Amygdala (tissue), 56 donors: ENCODE measurements at places on chromosomes 13 and 19.
A peak's percentile ranks its signal among the peaks of the same experiment; 100 is the strongest.

GRCh38 chr13:102724923-102725322, 30.1 kb upstream of the METTL21C start:
- DNase-seq, result peak; percentile 9

DNA sequence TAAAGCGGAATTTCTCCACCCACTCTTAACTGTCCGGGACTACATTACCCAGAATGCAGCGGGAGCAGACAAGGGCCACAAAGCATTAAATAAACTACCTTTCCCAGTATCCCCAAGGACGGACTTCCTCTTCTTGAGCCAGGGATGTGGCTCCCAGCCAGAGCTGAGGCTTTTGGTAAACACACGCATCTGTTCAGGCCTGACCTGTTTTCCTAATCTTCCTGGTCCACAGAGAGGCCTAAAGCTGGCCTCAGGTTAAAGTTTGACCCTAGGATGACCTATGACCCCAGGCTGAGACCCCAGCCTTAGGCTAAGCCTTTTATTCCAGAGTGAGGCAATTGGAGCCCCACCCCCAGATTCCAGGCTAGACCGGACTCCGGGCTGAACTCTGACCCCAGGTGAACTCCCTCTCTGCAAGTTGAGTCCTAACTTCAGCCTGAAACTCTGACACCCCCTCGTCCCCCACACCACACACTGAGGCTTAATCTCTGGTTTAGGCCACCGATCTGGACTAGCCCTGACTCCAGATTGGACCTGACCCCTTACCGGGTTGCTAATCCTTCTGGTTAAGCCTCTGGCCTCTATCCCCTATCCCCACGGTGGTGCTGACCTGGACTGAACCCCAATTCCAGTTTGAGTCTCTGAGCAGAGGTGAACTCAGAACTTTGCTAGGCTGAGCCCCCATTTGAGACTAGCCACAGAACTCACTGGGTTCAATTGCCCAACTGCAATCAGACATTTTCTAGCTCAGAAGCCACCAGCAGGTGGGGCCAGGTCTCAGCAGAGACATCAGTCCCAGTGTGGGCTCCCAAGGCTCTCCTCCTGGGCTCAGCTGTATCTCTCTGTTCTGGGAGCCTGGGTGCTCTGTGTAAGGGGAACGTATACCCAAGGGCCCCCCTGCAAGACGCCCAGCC, 750 bp upstream of the GPR108 start:
- peak; percentile 41 for DNase-seq

DNA sequence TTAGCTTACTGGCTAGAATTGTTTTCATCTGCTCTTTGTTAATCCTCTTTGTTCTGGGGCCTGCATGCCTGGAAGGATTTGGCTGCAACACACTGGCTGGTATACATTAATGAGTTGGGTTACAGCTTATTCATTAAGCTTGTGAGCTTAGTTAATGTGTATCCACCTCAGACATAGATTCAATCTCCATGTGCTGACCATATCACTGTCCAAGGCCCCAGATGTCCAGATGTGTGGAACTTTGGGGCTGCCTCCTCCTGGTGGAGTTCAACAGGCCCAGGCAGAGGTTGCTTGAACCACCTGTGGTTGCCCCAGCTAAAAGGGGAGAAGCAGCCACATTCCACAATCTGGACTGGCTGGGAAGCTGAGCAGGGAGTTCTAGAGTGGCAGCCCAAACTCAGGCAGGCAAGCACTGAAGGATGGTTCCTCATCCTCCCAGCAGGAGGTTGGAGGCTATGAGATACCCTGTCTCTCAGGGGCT, 5.4 kb downstream of the DIAPH3 start:
- DNase-seq, result no peak

DNA sequence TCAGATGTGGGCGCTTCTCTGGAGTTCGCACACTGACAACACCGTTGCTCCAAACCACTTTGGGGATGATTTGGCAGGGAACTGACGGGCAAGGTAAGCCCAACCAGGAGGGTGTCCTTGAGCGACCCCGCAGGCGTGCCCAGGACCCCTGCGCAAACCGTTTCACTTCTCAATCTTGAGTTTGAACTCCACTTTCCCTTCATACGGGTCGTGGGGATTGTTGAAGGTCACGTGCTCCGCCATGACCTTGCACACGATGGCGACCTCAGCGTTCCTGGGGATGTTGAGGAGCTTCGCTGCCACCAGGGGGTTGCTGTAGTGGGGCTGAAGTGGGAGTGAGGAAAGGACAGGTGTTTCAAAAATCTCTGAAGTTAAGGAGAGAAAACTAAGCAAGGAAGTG, 8.8 kb downstream of the ATP4B start:
- DNase-seq, result no peak

- DNase-seq, result no peak
These were observed 103.7 kb downstream of the AKAP11 start for GRCh38 chr13:42375663-42376062.

- DNase-seq, result no peak
These were observed 437.3 kb upstream of the HTR2A start for GRCh38 chr13:47334173-47334572.

DNA sequence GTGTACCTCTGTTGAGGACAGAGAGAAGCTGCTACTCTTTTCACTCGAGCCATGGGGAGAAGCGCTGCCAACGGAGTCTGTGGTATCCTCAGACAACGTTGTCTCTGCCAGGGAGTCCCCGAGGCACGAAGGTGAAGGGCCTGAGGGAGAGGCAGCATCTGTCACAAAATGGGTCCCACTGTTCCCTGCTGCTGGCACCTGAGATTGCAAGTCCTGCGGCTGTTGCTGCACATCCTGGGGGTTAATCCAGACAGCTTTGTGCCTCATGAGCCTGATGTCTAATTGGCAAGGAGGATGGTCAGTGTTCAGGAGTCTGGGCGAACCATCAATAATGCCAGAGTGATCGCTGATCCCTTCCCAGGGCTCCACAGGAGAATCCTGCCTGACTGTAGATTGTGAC, 15.0 kb downstream of the RUBCNL start:
- DNase-seq, result no peak

DNA sequence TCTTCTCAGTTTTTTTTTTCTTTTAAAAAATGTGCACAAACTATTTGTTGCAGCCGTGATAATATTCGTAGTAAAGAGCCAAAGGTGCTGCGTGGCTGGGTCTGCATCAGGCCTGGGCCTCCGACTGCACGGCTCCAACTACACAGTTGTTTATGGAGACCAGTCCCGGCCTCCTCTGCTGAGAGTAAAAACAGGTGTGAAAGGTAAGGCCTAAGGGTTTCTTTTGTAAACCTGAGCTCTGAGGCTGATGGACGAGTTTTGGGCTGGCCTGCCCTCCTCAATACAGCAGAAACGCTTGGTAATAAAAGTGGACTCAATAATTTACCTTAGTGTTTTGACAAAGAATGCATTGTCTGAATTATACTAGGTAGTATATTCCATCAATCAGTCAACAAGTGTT, 3.9 kb downstream of the MBNL2 start:
- no peak for DNase-seq

DNA sequence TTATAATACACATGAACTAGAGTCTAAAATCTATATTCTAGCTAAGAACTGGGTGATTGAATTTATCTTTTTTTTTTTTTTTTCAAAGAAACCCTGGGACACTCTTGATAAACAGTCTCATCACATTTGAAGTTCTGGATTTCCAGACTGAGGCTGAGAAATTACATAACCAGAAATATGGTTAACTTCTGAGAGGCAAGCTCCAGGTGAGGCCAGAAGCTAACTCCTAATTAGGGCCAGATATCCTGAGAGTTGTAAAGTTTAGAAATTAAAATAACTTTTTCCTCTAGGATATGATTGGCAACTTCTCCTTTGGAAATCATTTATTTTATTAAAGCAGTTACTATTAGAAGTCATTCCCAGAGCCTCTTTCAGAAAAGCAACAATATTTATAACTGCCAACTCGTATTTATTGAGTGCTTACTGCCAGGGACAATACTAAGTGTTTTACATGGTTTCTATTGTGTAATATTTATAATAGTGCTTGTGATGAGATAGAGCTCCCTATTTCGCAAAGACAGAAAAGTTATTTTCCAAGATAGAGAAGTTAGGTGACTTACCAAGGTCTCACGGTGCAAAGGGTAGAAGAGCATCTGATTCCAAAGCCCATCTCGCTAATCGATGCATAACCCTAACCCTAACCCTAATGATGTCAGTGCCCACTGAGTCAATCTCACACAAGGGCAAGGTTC, 187.7 kb downstream of the DCT start:
- DNase-seq, result no peak

- no peak for DNase-seq
These were observed 105.4 kb upstream of the MBNL2 start for GRCh38 chr13:97116754-97117153.

GRCh38 chr13:88801361-88801760, 1130.2 kb downstream of the SLITRK5 start:
- no peak for DNase-seq

GRCh38 chr13:89401264-89401675, 1730.1 kb downstream of the SLITRK5 start:
- DNase-seq, result no peak

GRCh38 chr19:18172331-18173053, 1.1 kb upstream of the IFI30 start:
- DNase-seq, result no peak

GRCh38 chr19:36686365-36687213, 823 bp upstream of the ZNF567 start:
- DNase-seq, result peak; percentile 38

DNA sequence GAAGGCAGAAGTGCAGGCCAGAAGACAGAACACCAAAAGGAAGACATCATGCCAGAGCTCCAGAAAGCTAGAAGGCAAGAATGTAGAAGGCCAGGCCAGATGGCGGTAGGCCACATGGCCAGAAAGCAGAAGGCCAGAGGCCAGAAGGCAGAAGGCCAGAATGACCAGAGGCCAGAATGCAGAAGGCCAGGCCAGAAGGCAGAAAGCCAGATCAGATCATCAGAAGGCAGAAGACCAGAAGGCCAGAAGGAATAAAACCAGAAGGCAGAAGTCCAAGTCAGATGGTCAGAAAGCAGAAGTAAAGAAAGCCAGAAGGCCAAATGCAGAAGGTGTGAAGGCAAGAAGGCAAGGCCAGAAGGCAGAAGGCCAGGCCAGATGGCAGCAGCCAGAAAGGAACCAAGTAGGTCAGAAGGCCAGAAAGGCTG, 185.0 kb downstream of the TUBA3C start:
- no peak for DNase-seq

DNA sequence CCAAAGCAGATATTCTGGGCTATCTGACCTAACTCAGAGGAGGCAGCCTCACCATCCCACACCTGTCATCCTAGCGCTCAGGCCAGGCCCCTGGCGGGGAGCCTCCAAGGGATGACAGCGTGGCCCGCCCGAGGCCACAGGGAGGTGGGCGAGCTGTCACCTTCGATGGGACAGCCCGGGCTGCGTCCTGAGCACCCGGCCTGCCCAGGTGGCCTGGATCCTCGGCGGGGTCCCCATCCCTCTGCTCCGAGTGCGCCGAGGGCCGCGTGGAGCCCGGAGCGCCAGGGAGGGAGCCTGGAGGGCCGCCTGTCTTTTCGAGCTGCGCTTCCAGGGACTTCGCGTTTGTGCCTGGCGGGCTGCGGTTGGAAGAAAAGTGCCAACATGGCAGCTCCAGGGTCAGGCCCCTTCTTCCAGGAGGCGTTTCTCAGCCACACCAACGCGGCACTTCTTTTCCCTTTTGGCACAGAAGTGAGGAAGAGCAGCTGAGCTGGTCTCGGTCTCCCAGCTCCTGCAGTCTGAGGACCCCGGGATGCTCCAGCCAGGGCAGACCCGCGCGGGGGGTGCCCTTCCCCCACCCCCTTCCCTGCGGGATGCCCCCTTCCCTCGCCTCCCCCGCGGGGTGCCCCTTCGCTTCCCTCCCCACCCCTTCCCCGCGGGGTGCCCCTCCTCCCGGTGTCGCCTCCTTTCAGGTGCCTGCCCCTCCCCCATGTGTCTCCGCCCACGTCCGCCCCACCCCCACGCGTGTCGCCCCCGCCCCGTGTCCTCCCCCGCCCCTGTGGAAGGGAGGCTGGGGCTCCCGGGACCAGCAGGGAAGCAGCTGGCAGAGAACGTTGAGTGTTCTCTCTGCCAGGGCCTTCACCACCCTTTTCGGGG, 42.3 kb downstream of the GJA3 start:
- DNase-seq, result peak; percentile 48

- DNase-seq, result no peak
These were observed 10.9 kb upstream of the DNMT1 start for GRCh38 chr19:10205636-10206035.

- DNase-seq, result no peak
These were observed 941 bp downstream of the MYPOP start for GRCh38 chr19:45901432-45901911.

DNA sequence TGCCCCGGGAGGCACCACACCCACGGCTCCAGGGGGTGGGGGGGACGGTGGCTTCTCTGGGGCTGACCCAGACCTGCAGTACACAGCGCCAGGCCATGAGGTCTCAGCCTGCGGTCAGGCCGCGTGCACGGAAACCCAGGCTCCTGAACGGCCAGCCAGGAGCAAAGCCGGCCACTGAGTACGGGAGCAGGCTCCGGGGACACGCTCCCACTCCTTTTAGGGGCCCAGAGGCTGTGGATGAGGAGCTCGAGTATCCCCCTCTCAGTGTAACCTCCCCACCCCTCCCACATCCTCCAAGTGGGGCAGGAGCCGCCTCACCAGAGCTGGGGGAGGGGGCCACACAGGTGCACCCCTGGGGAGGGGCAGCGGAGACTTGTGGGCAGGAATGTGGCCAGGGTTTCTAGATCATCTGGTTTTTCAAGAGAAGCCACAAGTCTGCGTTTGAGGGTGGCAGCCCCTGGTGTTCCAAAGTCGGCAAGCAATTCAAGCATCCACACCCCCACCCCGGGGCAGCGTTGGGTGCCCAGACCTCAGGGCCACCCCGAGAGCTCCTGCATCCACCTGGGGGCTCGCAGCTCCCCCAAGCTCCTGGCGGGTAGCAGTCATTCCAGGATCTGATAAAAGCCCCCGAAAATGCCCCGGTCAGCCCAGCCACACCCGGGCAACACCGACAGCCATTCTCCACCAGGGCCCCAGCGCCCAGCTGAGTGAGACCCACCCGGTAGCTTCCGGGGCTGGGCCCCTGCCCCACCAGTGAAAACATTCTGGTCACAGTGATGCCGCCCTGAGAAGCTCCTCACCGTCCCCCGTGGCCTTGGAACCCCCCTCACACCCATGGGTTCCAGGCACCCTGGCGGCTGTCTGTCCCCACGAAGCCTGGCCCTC, 6.1 kb downstream of the SBNO2 start:
- no peak for DNase-seq

- DNase-seq, result no peak
These were observed 51.3 kb downstream of the MBNL2 start for GRCh38 chr13:97273341-97273831.

DNA sequence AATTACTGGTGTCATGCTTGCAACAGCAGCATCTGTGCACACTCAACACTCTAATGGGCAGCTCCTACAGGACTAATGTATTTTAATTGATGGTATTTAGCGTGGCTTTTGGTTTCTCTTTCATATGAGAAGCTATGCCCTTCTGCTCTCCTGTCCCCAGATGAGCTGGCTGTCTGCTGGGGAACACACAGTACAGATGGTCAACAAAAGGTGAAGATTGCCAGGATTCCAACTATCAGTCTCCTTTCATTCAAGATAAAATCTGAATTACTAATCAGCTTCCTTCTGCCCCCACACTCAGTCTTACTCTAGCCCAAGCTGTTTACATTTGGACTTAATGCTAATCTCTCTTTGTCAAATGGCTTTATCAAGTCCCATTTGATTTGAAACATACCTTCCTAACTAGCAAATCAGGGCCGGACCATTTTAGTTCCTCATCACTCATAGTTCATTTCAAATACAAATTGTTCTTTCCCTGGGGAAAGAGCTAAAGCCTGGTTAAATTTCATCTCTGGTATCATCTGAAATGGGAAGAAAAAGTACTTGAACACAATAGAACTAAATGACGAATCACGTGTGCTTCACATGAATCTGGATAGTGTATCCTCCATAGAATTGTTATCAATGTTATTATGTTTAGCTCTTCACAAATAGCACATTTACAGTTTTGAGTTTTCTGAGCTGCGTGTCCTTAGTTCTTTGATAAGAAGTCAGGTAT, 988.0 kb downstream of the PCDH17 start:
- no peak for DNase-seq
